Subcutaneous preadipocyte (primary cell): ENCODE measurements at places on chromosomes 16 and 17. TPM values are rescaled to one million over a fixed set of nuclear protein-coding genes. Genes with fewer than 3 reads are reported as not detected.

Gene NLRP1
- total RNA-seq, result 11.4 and 17.6 TPM in 2 replicates

Gene FSCN2
- total RNA-seq, result 0.59 and 2.2 TPM in 2 replicates

Gene SYT17
- total RNA-seq, result 0.20 and 0.37 TPM in 2 replicates

Gene CD300E
- not detected in 2 replicates for total RNA-seq

Gene VTN
- not detected in 2 replicates for total RNA-seq

Gene TLCD3B
- total RNA-seq, result not detected in 2 replicates

Gene DRG2
- 38.6 and 46.9 TPM in 2 replicates for total RNA-seq

Gene EIF1
- total RNA-seq, result 55.1 and 55.7 TPM in 2 replicates

Gene KRTAP3-2
- not detected in 2 replicates for total RNA-seq

Gene RUNDC3A
- under 0.01 TPM in 1 of 2 replicates, not detected in the other for total RNA-seq

Gene SMIM36
- total RNA-seq, result not detected in 2 replicates

Gene ICAM2
- 15.1 and 33.0 TPM in 2 replicates for total RNA-seq

Gene PLEKHM1
- total RNA-seq, result 23.9 and 27.8 TPM in 2 replicates

Gene UTS2R
- not detected in 2 replicates for total RNA-seq

Gene BMERB1
- 42.6 and 45.9 TPM in 2 replicates for total RNA-seq

Gene VMO1
- 0.59 TPM in 1 of 2 replicates, not detected in the other for total RNA-seq

Gene ATXN1L
- 10.8 and 11.0 TPM in 2 replicates for total RNA-seq

Gene HIGD1B
- not detected in 2 replicates for total RNA-seq

Gene GFAP
- total RNA-seq, result 0.73 TPM in 1 of 2 replicates, not detected in the other

Gene CACNG4
- total RNA-seq, result not detected in 2 replicates

Gene CDH16
- total RNA-seq, result not detected in 2 replicates

Gene ABCC11
- total RNA-seq, result under 0.01 and 0.39 TPM in 2 replicates

Gene TP53TG3C
- total RNA-seq, result under 0.01 TPM in 2 replicates

Gene KIF22
- total RNA-seq, result 47.0 and 73.7 TPM in 2 replicates

Gene ZNF423
- total RNA-seq, result 2.3 and 2.9 TPM in 2 replicates

Gene DNAAF8
- 0.37 and 0.59 TPM in 2 replicates for total RNA-seq
